ENCODE measurements at places on chromosomes 5 and 9.

DNA sequence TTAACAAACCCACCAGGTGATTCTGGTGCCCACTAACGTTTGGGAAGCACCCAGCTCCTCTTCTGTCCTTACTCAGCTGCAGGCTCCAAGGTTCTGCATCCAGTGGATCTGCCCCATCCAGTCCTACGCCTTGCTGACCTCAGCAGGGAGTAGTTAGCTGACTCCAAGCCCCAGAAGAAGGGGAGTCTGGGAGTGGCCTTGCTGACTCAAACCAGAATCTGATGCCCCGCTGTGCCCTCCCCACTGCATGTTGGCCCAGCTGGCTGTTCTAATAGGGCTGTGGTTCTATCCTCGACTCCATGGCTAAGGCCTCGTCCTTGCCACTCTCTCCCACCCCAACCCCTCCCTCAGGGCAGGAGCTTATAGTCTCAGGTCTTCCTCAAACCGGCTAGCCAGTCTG, 136.3 kb downstream of the TTLL11 start:
- DNase-seq, result no peak

GRCh38 chr5:133113331-133114061, 61.7 kb downstream of the HSPA4 start:
- peak; percentile 7 for DNase-seq

GRCh38 chr5:126178521-126178920, 244.7 kb upstream of the GRAMD2B start:
- no peak for DNase-seq

DNA sequence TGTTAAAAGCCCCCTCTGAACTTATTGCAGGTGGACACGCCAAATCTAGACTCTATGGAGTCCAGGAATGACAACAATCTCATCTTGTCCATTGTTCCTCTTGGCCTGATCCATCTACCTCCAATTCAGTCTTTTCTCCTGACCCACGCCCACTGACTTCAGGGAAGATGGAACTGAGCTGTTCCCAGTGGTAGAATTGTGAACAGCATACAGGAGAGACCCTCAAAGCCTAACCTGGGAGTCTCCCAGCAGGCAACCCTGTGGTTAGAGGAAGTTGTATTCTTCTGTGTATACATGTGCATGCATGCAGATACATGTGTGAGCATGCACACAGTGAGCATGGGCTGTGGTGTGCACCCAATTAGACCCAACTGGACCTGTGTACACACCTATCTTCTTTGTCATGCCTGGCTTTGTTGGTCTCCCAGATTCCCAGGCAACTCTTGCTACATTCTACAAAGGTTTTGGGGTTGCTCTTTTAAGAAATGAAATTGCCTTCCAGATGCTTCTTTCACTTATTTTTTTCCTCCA, 286.0 kb downstream of the ZSWIM6 start:
- DNase-seq, result no peak

DNA sequence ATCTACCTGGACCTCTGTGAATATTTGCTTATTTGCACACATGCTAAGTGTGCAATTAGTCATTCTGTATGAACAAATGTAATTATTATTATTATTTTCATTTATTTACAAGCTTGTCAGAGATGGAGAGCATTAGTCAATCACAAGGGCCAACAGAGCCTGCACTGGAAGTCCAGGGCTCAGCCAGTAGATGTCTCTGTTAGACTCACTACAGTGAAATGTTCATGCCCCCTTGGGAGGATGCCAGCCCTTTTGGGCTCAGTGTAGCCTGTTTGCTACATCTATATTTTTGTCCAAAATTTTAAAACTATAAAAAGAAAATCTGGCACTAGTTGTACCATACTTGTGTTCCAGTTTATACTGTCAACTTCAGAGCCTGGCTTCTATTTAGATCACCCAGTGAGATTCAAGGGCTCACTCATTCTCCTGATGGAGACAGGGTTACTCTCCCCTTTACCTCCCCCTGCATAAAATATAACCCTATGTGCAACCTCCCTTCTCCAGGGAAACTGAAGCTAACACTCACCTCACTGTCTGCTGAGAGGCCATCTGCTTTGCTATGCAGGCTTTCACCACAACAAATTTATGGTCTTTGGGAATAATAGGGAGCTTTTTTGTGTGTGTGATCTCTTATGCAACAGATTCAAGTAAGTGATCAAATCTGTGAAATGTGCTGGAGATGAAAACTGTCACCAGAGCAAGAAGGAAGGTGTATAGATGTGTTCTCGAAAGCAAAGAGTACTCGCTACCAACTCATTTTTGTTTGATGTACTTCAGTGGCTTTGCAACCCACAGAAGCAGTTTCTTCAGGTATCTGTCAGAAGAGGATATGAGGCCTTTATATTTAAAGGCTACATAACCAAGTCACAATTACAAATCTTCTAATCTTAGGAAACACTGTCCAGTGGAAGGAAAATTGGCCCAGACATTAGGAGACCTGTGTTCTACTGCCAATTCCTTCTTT, 99.9 kb upstream of the TLE4 start:
- peak; percentile 63 for DNase-seq

- no peak for DNase-seq
Measured at GRCh38 chr5:135740475-135740874, 94.0 kb upstream of the SLC25A48 start.

- no peak for DNase-seq
Measured at GRCh38 chr9:8349376-8349775, 549.8 kb upstream of the DMAC1 start.

DNA sequence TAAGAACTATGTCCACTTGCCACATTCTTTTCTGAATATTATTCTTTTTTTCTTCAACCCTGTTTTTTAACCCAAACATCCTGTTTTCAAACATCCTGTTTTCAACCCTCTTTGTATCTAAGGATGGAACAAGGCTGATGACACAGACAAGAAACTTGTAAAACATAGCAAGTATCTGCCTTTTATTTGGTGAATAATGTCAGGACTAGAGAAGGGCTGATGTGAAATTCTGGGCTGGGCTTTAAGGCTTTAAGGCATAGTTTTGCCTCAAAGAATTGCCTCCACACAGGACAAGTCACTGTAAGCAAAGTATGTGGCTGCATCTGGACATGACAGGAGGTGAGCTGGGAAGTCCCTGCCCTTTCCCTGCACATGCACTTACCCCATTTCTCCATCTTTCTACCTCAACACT, 42.5 kb upstream of the RIC1 start:
- no peak for DNase-seq

DNA sequence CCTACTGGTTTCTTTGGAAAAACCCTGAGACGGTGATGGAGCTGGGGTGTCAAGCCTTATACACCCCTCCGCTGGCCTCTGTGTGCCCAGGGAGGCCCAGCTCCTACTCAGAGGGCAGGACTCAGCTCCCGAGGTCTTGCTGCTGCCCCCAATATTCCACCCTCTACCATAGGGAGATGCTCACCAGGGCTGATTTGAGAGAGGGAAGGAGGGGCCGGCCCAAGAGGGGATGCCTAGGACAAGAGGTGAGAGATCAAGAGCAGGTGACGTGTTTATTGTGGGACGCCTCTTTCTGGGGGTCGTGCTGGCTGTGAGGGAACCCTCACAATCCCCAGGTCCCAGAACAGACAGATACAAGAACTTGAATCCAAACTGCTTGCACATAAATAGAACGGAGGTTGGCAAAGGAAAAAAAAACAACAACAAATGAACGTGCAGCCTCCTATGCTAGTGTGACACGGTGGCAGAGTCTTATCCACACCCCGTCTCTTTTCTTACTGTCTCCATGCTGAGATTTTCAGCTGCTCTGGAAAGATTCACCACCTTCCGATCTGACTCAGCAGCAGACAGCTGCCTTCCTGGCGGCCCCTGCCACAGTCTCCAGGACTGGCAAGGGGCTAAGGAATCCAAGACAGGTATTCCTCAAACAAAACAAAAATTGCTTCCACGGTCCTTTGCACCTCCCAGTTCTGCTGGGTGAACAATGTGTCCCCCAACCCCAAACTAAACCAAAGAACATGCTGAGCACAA, 22.3 kb downstream of the FABP6 start:
- DNase-seq, result no peak

DNA sequence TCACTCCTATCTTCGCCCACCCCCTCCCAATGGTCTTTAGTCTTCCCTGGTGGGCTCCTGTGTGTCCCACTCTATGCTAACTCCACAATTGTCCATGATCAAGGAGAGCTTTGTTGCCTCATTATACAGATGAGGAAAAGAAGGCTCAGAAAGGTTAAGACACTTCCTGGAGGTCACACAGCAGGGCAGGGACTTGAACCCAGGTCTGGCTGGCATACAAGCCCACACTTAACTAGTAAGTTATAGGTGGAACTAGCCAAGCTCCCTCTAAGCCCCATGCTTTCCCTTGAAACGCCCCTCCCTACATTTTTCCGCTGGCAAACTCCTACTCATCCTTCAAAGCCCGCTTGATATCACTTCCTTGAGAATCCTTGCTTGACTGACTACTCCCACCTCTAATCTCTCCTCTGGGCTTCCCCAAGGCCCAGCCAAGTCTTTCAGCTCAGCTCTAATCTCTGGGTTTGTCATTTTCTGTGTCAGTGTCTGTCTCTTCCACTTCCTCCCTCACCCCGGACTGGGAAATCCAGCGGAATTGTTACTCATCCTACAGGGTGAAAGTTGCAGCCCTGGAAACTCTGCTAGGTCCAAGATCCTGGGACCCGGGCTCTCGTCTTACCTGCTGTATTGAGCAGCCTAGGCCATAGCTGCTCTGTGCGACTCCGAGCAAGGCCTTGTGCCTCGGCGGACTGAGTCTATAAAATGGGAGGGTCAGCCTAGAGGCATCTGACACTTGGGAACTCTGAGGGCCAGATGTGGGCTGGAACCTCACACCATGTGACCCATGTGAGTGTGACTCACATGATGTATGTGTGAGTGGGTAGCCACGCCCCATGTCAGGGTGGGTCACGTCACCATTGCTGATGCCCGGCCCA, 144.5 kb downstream of the GAPVD1 start:
- no peak for DNase-seq

DNA sequence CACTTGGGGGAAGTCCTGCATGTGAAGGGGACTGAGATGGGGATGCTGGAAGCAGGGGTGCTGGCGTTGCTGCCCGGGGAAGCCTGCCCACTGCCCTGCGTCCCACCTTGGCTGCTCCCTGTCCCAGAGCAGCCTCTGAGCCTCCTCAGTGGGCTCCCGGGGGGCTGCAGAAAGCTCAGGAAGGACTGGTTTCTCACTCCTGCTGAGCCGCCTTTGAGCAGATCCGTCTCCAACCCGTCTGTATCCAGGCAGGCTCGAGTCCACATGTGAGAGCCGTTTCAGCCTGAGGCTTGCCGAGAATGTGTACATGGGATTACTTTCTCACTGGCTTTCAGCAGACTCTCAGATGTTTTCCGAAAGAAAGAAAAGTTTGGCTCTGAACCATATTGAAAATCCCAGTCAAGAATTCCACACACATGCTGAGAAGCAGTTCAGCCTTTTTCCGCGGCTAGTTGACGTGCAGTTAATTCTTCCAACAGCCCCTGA, 95.3 kb upstream of the COL5A1 start:
- DNase-seq, result peak; percentile 22

- no peak for DNase-seq
Measured at GRCh38 chr9:129949821-129950220, 93.2 kb downstream of the FNBP1 start.

GRCh38 chr9:29750062-29750461, 2176.8 kb upstream of the C9orf72 start:
- DNase-seq, result no peak

DNA sequence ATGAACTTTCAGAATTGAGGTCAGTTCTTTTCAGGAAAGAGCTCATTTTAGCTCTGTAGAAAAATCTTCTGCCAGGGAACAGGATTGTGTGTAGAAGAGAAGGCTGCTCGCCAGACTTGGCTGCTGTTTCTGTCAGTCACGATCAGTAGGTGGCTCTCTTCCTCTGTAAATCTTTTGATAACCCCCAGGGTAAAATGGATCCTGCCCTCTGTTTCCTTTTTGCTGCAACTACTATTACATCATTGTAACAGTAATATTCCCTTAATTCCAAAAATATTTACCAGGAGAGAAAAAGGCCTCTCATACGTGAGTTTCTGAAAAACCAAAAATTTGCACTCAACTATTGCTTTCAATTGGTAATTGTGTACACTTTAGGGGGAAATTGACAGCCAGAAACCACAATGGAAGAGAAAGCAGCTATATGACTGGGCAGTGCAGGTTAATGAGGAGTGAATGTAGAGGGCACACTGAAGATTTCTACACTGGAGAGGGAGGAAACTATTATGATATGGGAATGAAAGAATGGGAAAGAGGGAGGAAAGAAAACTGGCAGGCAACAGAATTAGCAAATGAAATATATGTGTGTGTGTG, 12.3 kb downstream of the IFNA21 start:
- DNase-seq, result no peak

DNA sequence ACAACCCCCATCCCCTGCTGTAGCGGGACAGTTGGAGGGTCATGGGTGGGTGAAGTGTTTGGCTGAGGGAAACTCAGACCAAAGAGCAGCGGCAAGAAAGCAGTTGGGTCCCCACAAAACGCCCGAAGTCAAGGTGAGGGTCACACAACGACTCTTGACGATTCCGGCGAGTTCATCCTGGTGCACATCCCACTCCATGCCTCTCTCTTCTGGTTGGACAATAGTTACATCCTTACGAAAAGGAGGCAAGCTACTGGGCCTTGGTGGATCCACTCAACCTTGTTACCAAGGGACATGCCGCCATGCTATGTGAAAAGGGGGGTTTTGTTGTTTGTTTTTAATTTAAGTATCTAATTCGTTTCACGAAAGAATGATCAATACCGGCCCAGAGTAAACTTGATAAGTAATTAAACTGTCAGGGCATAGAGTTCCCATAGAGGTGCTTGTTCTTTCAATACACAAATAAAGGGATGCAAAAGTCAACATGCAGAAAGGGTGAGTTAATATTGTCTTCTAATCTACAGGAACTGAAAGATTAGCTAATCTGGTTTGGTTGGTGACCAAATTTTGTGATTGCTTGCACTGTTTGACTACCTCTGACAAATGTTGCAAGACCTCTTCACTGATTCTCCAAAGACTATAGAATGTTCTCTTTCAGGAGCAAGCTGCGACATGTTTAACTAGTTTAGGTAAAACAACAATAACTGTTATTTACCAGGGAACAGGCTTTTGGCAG, 732 bp upstream of the SMIM15 start:
- no peak for DNase-seq

GRCh38 chr9:114386361-114386885, 1.4 kb downstream of the AKNA start:
- DNase-seq, result no peak

All from mucosa of gallbladder (tissue), 1 donor.